ENCODE measurements at places on chromosomes 16 and 17. TPM values are rescaled to one million over a fixed set of nuclear protein-coding genes. Genes with fewer than 3 reads are reported as not detected.

ZP2 gene
- total RNA-seq, result not detected

EVI2B gene
- 20.7 TPM for total RNA-seq

CEP295NL gene
- total RNA-seq, result not detected

CRK gene
- 15.5 TPM for total RNA-seq

C16orf54 gene
- total RNA-seq, result 23.5 TPM

PCTP gene
- total RNA-seq, result 12.8 TPM

PLLP gene
- total RNA-seq, result not detected

PNMT gene
- total RNA-seq, result not detected

TMC5 gene
- 0.09 TPM for total RNA-seq

GPR142 gene
- total RNA-seq, result not detected

ACSM3 gene
- 15.1 TPM for total RNA-seq

- peak; percentile 71 for ATAC-seq
Measured at GRCh38 chr17:7644775-7645174, 6.0 kb upstream of the ATP1B2 start.

DNA sequence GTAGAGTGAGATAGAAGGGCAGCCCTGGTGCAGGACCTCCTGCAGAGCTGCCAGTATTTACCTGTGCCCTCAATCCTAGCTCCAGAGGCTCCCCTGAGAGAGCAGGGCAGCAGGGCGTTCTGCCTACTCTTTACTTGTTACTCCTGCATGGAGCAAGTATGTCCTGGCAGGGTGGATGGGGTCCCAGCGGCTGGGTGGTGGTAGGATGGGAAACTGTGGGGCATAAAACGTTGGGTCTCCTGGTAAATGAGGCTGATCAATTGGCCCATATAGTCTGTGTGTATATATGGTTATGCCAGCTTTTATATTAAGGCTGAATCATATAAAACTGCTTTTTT, 192.0 kb downstream of the NTN1 start:
- no peak for ATAC-seq

- no peak for ATAC-seq
Measured at GRCh38 chr16:88813269-88814143, 1.8 kb upstream of the APRT start.

DNA sequence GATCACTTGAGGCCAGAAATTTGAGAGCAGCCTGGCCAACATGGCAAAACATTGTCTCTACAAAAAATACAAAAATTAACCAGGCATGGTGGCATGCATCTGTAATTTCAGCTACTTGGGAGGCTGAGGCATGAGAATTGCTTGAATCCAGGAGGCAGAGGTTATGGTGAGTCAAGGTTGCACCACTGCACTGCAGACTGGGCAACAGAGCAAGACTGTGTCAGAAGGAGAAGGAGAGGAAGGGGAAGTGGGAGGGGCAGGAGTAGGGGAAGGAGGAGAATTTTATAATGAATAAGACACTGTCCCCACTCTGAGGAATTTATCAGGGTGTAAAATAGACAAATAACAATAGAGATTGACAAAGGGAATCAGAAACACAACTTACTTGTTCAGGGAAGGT, 440.6 kb upstream of the DYNLRB2 start:
- ATAC-seq, result no peak

DNA sequence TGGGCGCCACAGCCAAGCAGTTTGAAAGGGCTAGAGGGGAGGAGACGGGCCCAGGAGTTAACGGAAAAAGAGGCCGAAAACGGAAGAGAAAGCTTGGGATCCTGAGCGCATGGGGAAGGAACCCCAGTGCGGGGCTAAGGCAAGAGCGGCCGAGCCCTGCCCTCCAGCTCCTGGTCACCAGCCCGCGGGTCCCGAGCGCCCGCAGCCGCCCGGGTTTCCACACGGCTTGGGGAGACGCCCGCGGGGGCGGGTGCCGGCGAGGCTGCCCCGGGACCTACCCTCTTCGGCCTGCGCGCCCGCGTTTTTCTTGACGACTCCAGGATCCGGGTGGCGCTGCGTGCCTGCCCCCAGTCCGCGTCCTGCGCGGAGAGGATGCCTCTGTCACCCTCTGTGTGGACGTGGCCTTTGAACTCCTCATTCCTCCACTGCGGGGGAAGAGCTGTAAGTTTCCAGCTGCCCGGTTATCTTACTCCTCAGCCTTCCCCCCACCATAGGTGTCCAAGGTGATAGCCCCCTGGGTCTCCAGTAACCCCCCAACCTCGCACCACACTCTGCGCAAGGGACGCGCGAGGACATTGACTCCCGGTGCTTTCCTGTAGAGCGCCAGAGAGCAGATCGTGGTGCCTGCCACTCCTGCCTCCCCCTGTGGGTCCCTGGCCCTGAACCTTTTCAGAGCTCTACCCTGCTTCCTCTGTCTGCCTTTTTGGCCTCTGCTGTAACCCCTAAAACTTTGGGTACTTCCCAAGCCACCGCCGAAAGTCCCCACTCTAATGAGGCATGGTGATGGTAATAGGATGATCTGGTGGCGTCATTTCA, 1.7 kb upstream of the CDH11 start:
- ATAC-seq, result no peak

GRCh38 chr17:73349138-73349537, 37.3 kb upstream of the CDC42EP4 start:
- no peak for ATAC-seq

DNA sequence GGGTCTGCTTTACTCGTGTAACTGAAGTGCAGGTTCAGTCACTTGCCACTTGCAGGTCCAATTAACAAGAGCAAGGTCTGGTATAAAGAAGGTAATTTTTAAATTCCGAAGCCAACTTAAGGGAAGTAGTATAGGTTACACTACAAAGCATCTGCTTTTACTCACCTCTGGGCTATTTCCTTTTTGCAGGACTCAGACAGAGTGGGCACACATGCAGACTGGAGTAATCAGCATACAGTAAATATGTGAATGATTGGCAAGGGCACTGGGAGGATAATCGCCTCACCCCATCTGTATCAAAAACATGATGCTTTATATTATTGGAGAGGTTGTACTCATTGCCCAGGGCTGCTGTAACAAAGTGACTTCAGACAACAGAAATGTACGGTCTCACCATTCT, 160.1 kb upstream of the CDH5 start:
- no peak for ATAC-seq

DNA sequence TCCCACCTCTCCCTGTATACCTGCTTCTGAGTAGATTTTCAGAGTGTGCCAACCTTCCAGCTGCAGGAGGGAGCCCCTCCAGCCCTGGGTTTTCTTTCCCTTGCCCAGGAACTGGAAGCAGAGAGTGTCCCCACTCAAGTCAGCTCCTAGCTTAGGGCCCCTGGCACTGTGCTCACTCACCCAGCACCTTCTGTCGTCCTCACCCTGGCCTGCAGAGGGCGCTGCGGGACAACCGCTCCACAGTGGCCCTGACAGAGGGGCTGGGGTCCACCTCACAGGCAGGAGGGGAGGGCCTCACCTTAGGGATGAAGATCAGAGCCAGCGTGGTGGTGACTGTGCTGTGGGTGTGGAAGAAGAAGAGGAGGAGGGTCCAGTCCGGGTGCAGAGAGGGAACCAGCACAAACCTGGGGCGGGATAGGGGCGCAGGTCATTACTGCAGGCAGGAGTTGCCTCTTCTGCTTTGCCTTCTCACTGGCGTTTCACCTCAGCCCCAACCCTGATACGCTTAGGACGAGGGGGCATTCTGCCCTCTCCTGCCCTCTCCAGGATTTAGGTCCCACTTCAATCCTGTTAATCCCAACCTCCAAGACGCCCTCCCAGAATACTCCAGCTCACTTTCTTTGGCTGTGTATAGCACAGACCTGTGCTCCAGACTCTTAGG, 10.0 kb downstream of the GPR179 start:
- ATAC-seq, result peak; percentile 60

DNA sequence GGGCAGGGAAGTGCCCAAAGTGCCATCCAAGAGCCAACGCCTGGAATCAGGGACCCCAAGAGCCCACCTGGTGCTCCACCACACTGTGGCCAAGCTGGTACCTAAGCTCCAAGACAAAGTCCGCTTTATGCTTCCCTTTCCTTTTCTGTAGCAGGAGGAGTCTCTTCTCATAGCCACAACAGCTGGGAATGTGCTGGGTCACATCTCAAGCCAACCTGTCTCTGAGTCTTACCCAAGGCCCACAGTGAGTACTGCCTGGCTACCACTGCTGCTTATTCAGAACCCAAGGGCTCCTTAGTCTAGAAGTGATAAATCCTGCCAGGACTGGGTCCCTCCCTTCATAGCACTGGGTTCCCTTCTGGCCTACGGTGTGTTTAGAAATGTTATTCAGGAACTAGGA, 49.8 kb downstream of the ERCC4 start:
- ATAC-seq, result no peak

GRCh38 chr16:48123104-48123788, 32.5 kb downstream of the ABCC12 start:
- ATAC-seq, result peak; percentile 95

- ATAC-seq, result peak; percentile 94
Measured at GRCh38 chr17:41738077-41738800, 3.8 kb upstream of the HAP1 start.

DNA sequence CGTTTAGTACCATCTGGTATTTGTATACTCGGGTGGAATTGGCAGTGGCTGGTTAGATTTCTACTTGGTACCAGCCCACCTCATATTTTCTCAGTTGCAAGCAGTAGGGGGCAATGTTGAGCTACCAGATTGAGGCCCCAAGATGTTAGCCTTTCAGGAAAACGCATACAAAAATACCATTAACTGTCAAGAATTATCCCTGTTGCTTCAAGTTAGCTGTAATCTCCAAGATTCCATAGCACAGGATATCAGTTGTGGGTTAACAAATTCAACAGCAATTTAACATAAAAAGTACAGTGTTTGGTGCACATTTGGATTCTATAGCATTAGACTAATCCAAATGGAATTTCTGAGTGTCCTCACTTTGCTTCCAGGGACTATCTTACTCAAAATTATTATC, 188.2 kb downstream of the FTO start:
- peak; percentile 35 for ATAC-seq

GRCh38 chr17:27264068-27264812, 29.7 kb upstream of the WSB1 start:
- ATAC-seq, result no peak

DNA sequence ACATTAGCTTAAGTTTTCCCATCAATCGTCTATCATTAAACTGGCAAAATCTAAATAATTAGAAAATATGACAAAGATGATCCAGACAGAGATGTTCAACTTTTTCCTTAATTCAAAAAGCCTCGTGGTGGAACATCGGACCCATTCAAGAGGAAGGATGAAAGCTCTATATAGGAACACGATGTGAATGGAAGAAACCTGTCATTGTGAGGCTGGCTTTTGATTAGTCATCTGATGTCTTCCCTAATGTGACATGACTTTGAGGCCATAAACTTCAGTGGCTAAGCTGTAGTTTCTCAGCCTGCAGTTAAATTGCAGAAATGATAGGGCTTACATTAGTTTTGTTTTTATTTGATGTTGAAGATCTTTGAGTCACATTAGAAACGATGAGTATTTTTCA, 1.0 kb downstream of the AMZ2 start:
- peak; percentile 50 for ATAC-seq

DNA sequence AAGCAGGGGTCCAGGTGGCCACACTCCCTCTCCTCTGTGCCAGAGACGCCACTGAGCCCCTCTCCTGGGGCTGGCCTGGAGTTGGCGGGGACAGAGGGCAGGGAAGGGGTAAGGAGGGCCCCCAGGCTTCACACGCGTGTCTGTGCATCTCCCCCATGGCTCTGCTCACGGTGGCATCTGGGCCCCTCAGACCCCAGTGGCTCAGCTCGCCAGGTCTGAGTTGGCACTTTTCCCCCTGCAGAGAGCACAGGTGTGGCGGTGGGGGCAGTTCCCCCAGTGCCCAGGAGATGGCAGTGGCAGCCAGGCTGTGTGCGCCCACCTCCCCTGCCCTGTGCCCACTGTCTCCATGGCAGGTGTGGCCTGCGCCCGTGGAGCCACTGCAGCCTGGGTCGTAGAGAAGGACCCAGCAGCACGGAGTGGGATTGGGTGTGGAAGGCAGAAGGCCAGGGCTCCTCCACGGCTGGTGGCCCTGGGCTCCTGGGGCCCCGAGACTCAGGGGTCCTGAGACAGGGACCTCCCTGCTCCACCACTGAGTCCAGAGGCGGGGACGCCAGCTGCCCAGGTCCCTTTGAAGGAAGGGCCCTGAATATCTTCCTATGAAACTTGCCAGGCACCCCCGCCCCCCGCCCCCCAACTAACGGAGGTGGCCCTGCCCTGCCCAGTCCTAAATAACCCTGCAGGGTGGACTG, 4.3 kb upstream of the APRT start:
- ATAC-seq, result no peak

DNA sequence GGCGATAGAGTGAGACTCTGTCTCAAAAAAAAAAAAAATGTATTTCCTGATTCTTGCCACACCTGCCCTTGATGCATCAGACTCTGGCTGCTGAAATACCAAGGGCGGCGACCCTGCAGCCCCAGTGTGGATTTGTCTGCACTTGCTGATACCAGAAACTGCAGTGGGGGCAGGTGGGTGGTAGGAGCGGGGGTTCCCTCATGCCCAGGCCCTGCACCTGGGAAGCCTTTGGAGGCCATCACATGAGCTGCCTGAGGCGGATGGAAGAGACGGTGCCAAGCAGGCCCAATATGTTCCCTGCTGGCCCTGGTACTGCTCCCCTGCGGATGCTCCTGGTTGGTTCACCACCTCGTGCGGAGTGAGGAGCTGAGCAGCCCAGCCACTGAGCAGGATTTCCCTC, 50.6 kb downstream of the MARF1 start:
- ATAC-seq, result no peak

DNA sequence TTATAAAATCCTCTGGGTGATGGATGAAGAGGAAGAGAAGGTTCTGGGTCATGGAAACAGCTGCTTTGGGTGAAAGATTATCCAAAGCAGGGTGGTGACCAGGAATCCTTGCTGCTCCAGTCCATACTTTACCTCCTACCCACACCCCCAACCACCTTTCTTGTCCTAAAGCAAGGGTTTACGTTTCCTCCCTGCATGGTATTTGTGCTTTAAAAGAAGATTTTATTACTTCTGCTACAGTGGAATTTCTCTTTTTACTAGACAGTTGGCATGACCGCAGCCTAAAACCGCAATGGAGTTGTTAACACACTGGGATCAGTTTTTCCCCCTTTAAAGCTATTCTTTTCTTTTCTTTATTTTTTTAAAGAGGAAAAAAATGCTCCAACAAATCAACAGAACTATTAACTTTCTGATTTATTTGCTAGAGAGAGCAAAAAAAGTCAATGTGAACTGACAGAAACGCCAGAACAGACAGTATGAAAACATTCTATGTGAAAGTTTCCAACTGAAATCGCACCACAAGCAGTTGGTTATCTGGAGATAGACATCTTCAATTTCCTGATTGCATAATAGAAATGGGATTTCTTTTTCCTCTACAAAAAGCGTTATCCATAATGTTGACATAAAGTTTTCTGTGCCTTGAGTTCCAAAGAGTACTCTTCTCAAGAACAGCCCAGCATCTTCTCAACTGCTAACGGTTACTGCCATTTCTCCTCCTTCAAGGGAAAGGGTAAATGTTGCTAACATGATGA, 236.0 kb downstream of the IRX3 start:
- no peak for ATAC-seq

DNA sequence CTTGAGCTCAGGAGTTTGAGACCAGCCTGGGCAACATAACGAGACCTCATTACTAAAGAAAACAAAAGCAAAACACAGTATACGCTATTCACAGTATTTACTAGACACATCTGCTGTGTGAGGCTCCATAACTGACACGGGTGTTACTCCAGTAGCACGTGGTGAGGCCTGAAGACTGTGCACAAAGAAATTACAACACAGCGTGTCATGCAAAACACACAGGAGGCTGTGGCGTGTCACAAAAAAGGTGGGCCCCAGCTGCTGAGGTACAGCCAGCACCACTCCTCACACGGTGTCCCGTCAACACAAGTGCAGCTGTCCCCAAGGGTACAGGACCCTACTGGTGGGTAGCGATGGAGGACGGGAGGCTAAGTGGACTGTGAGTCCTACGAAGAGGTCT, 2.7 kb downstream of the CYBC1 start:
- ATAC-seq, result no peak

- ATAC-seq, result no peak
Measured at GRCh38 chr17:67785504-67785903, 39.8 kb upstream of the BPTF start.
